Heart right ventricle (tissue), 16 donors: ENCODE measurements at places on chromosomes 5 and 9.

DNA sequence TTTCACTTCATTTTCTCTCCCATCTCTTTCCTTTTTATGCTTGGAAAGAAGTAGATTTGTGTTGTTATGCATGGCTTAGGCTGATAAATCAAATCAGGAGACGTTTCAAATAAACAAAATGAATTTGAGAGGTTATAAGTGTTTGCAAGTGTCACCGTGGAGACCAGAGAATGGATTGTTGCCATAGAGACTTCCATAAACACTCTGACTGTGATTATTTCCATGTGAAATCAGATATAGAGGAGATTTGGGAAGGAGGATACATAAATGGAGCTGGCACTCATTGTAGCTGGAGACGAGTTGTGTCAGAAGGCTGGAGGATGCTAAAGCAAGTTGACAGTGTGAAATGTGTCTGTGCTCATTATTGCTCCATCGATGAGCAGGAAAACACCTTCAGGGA lies 84.2 kb upstream of the PCSK1 start:
- no peaks in the 10 kb centered on the region for H3K4me1 ChIP-seq
- no peak overlapping the region for H3K4me3 ChIP-seq
- no peak for DNase-seq
- no peaks in the 10 kb centered on the region for H3K36me3 ChIP-seq
- no peaks in the 10 kb centered on the region for H3K27me3 ChIP-seq
- H3K27ac ChIP-seq: no peak overlapping the region

DNA sequence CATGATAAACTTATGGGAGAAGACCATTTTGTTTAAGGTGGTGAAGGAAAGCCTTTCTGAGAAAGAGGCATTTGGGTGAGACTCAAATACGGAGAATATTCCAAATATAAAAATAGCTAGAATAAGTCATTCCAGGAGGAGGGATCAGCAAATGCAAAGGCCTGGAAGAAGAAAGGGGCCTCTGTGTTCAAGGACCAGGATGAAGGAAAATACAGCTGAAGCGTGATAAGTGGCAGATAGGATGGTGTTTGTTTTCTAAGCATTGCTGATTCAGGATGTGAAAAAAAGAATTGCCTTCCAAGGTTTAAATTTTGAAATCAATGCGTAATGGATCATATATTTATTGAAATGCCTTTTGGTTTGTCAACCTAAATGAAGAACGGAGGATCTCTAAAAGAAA lies 59.4 kb upstream of the CAST start:
- H3K4me3 ChIP-seq: no peak overlapping the region
- no peak for DNase-seq
- no peak overlapping the region for H3K27ac ChIP-seq
- H3K27me3 ChIP-seq: no peaks in the 10 kb centered on the region
- H3K36me3 ChIP-seq: no peaks in the 10 kb centered on the region

GRCh38 chr5:137896560-137896959 lies 7.3 kb downstream of the PKD2L2 start:
- no peak overlapping the region for H3K4me3 ChIP-seq
- H3K27me3 ChIP-seq: no peaks in the 10 kb centered on the region
- peaks cover 15% of the 10 kb centered on the region for H3K4me1 ChIP-seq
- no peak for DNase-seq

DNA sequence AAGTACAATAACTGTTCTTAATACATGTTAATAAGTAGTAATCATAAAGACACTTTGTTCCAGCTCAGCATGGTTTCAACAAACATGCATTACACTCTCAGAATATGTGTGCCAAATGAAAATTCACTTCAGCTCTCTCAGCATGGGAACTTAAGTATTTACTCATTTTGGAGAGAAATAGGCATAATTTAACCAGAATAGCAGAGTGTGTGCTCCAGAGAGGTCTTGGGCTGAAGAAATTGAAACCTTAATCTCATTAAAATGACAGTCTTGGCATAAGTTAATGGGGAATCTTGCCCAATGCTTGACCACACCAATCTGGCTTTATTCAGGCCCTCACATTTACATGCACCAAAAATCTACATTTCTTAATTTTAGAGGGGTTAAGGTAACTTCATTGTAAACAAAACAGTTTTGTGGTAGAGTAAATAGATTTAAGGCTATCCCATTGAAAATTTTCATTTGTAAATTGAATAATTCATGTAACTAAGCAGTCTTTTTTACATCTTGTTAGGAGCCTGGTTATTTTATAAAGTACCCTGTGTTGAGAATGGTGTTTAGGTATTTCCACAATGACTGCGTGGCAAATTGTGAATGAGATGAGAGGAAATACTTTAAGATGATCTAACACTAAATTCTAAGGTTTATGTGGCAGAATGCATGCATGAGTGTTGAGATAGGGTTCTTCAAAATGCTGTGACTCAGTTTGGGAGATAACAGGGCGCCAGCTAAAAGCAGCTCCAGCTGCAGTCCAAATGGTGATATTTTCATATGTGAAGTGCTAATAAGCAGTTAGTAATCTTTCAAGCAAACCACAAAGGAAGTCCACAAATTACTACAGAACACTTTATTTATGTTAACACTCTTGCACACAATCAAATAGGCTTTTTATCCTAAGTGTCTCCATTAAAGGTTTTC lies 11.3 kb upstream of the LOX start:
- H3K4me3 ChIP-seq: no peak overlapping the region
- no peak for DNase-seq
- no peaks in the 10 kb centered on the region for H3K27me3 ChIP-seq
- H3K27ac ChIP-seq: no peak overlapping the region
- H3K36me3 ChIP-seq: no peaks in the 10 kb centered on the region

DNA sequence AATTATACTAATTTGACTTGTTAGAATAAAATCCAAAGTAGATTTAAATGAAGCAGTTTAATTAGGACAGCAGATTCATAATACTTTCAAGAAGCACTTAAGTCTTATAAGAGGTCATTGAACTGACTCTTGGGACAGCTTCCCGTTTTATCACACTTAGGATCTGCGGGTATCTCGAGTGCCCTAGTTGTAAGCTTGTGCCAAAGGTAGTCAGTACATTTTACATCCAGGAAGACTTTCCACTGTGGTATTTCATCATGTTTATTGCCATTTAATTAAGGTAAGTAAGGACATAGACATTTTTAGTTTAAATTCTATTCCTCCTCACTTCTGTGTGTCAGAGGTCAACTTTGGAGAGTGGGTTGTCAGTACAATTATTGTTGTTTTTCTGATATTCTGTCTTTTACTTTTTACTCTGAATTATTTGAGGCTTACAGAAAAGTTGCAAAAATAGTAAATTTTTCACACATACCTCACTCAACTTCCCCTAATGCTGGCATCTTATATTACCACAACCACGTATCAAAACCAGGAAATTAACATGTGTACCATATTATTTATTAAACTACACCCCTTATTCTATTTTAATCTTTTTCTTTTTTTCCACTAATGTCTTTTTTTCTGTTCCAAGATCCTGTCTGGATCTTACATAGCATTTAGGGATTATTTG lies 7.5 kb upstream of the ZNF367 start:
- no peak overlapping the region for H3K4me3 ChIP-seq
- H3K36me3 ChIP-seq: no peaks in the 10 kb centered on the region
- H3K27ac ChIP-seq: no peak overlapping the region
- H3K4me1 ChIP-seq: peaks cover 8% of the 10 kb centered on the region

GRCh38 chr5:54634089-54634488 lies 116.5 kb downstream of the SNX18 start:
- DNase-seq: no peak
- H3K36me3 ChIP-seq: no peaks in the 10 kb centered on the region
- H3K4me3 ChIP-seq: no peak overlapping the region
- H3K27ac ChIP-seq: no peak overlapping the region
- H3K27me3 ChIP-seq: no peaks in the 10 kb centered on the region
- H3K4me1 ChIP-seq: no peaks in the 10 kb centered on the region
